Ovary (tissue), 10 donors: ENCODE measurements at places on chromosomes 3 and 15. TPM values are rescaled to one million over a fixed set of nuclear protein-coding genes. Genes with fewer than 3 reads are reported as not detected.

BSN gene
- polyA plus RNA-seq: 0.13 TPM

FAM227B gene
- 8.2 TPM for polyA plus RNA-seq

HMCES gene
- 27.5 TPM for polyA plus RNA-seq

PCOLCE2 gene
- 3.2 TPM for polyA plus RNA-seq

NR2E3 gene
- polyA plus RNA-seq: not detected

GABRR3 gene
- not detected for polyA plus RNA-seq

MYO9A gene
- polyA plus RNA-seq: 18.2 TPM

ANKUB1 gene
- not detected for polyA plus RNA-seq

SAXO2 gene
- 0.55 TPM for polyA plus RNA-seq

ADPRH gene
- polyA plus RNA-seq: 2.6 TPM

VIPR1 gene
- 0.47 TPM for polyA plus RNA-seq

CHRM5 gene
- not detected for polyA plus RNA-seq

ZMYND10 gene
- polyA plus RNA-seq: 0.50 TPM

SNTN gene
- polyA plus RNA-seq: not detected

FHIT gene
- polyA plus RNA-seq: 10.4 TPM

OR5H6 gene
- not detected for polyA plus RNA-seq

IQCF2 gene
- polyA plus RNA-seq: not detected

EPM2AIP1 gene
- 15.9 TPM for polyA plus RNA-seq

RYR3 gene
- 5.8 TPM for polyA plus RNA-seq

CLRN1 gene
- not detected for polyA plus RNA-seq

STRC gene
- polyA plus RNA-seq: 0.29 TPM

P2RY14 gene
- polyA plus RNA-seq: 0.54 TPM

KCNMB3 gene
- polyA plus RNA-seq: 1.7 TPM

RPS17 gene
- 7,542 TPM for polyA plus RNA-seq

GOLGA6C gene
- not detected for polyA plus RNA-seq

CYP1A2 gene
- polyA plus RNA-seq: not detected

CCR4 gene
- 0.02 TPM for polyA plus RNA-seq

CHL1 gene
- polyA plus RNA-seq: 35.7 TPM

ECE2 gene
- not detected for polyA plus RNA-seq

PATL2 gene
- polyA plus RNA-seq: 1.3 TPM

SPATA12 gene
- 0.12 TPM for polyA plus RNA-seq

SERPINI1 gene
- 11.6 TPM for polyA plus RNA-seq

SLC22A14 gene
- polyA plus RNA-seq: not detected
